ENCODE measurements at places on chromosomes 5 and 9.

- DNase-seq, result no peak
These were observed 34.0 kb upstream of the GLRX start for GRCh38 chr5:95856501-95856981.

DNA sequence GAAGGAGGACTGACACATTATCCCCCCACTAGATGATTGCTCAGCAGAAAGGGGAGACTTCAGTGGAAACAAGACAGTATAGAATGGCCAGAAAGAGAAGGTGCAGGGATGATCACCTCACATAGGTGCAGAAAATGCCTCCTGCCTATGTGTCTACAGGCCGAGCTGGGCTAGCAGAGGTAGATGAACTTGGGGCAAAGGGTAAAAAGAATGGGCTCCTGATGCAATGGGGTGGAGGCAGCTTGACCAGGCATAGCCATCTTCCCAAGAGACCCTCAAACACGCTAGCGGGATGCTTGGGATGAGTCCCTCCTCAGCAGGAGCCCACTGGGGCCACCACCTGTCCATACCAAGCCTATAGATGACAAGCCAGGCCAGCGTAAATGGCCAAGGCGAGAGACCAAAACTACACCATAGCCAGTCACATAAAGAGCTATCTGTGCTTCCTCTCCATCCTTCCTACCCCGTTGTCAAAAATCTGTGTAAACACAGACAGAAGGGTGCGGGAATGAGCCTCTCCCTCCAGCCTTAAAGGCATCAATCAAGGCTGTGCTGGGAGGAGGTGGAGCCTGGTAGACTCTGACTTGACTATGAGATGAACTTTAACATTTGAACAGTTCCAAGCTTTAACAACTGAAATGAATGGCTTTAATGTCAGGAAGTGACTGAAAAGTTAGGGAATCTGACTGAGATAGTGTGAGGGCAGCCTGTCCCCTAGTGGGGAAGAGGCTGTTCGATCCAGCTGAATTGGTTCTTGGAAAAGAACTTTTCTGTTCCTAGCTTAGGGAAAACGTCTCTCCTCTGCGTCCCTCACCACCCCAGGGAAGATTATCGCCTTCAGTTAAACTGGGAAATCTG, 10.4 kb downstream of the C9orf152 start:
- no peak for DNase-seq

DNA sequence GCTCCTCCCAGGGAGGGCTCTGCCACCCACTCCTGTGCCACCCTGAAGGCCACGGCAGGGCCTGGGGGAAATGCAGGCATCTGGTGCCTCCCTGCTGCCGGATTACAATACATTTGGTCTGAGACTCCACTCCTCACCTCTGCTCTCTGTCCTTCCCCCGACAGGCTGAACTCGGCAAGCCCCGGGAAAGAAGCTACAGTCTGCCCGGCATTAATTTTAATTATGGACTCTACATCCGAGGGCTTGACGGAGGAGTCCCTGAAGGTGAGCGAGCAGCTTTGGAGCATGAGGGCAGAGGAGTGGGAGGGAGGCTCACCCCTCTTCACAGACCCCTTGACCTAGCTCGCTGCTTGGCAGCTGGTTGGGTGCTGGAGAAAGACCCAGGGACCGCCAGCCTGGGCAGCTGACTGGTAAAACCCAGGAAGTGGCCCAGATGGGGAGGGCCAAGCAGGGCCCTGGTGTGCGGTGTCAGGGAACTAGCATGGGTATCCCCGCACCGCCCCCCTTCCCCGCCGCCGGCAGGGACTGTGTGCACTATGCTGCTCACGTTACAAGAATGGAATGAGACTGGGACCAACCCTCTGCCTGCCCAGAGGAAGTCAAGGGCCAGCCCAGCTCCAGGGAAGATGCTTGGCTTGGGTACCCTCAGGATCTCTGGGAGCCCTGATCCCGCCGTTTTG, 83.7 kb upstream of the BARHL1 start:
- DNase-seq, result no peak

DNA sequence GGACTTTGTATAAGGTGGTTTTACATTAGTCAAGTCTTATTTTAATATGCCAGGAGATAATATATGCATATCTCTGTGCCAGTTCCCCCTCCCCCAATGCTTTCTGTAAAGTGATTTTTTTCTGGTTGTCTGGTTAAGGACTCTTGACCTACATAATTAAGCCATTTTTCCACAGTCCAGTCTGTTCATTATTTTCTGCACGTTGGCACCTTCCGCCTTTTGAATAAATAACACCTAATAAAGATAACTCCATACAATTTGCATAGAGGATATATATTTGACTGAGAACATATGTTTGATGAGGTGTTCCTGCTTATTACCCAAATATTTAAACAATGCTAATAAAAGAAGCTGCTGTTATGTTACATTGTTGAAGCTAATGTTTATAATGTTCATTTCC, 320.9 kb downstream of the DMAC1 start:
- no peak for DNase-seq

- peak; percentile 98 for DNase-seq
These were observed 124.3 kb downstream of the SUSD1 start for GRCh38 chr9:112050544-112051475.

- no peak for DNase-seq
These were observed 4.9 kb upstream of the GAPT start for GRCh38 chr5:58486290-58486689.

DNA sequence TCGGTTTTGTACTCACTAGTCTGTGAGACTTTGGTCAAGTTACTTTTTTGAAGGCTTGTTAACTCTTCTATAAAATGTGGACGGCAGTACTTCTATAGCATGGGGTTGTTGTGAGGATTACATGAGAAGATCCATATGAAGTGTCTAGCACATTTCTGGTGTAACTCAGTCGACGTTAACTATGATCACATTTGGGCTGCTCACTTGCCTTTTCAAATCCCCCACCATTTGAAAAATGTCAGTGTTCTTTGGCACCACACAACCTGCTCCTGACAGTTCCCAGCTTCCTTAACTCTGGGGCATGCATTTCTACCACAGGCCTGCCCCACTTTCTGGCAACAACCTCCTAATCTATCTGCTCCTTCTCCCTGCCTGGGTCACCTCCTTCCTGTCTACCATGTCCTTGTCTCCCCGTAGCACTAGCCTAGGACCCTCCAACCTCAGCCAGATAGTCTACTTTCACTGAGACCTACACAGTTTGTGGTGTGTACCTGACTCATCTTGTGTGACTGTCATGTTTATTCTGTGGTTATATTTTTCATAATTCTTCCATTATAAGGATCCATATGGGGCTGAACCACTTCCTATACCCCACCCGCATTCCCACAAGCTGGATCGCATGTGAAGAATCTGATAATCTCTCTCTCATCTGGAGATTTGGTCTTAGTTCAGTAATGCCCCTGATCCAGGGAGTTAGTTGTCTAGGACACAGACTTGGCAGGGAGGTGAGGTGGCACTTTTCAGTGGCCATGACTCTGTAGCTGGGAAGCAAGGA, 30.2 kb upstream of the BASP1 start:
- peak; percentile 86 for DNase-seq

DNA sequence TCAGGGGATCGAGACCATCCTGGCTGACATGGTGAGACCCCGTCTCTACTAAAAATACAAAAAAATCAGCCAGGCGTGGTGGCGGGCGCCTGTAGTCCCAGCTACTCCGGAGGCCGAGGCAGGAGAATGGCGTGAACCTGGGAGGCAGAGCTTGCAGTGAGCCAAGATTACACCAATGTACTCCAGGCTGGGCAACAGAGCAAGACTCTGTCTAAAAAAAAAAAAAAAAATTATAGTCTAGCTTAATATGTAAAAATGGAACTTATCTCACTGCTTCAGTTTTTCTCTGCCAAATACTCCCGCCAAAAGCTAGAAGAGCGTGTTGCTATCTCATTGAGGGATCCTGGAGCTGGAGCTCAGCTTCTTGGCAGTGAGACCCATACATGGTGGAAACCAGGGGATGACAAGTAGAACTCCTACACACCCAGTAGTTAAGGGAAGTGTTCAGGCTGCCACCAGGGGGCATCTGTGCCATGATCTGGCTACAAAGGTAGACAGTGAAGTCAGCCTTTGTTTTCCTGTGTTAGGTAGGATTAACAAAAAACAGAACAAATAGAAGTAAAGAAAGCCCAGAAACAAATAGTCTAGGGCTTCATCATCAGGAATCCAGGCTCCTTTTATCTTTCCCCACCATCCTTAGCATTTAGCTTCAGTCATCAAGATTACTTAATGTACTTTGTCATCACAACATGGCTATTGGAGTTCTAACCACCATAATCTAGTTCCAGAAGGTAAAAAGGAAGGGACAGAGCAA, 33.6 kb upstream of the GLIPR2 start:
- DNase-seq, result peak; percentile 74

DNA sequence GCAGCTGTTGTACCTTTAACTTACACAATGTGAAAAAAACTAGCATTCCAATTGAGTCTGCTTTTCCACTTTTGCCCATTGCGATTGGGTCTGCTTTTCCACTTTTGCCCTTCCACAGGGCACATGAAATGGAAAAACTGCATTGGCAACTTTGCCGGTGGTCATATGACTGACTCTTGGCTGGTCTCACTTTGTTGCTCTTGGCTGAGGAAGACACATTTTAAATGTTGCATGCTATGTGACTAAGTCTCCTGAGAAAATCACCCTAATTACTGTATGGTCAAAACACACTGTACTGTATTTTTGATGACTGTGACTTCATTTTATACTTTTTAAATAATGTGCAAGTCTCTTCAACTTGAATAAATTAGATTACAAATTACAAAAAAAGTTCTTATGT, 1.6 kb upstream of the OXCT1 start:
- peak; percentile 14 for DNase-seq

DNA sequence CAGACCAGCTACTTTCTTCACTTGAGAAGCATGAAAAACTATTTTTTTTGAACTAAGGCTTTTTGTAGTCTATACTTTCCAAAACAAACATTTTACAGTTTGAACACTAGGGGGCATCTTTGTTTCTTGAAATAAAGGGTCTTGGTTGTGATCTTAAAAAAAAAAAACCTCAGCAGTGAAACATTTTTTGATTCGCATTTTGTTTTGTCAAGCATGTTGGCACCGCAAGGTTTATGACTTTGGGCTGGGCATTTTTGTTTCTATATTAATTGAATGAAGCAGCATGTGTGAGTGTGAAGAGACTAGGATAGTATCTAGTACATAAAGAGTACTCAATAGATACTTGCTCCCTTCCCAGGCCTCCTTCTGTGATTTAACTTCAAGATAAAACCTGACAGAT, 31.6 kb upstream of the ACOT12 start:
- peak; percentile 56 for DNase-seq
